ENCODE measurements at places on chromosomes 3 and 15.

- no peak for DNase-seq
Observed at GRCh38 chr3:13894096-13894806, 14.4 kb upstream of the WNT7A start.

DNA sequence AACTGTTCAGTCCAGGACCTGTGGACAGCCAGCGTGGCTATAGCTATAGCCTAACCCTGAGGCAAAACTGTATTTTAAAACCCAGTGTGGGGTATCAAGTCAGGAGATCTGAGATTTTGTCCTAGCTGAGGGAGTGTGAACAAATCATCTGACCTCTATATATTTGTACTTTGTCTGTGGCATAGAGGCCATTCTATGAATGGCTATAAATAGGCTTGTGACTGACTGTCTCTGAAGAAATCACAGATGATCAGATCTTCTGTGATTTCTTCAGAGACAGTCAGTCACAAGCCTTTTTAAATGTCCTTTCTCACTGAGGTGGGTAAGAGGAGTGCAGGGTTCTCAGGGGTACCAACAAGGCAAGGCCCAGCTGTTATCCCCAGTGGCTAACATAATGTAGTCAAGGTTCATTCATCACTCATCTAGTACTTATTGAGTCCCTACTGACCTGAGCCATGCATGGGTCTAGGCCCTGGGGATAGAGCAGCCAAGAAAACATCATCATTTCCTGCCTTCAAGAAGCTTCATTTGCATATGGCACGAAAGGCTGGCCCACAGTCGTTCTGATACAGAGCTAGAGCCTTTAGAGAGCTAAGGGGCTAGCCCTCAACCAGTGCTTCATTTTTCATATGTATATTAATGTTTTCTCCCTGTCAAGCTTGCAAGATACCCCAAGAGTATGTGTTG is 53.3 kb downstream of the TIPARP start:
- no peak for DNase-seq

- no peak for DNase-seq
Observed at GRCh38 chr15:50886611-50887345, 21.7 kb upstream of the AP4E1 start.

GRCh38 chr3:167839460-167840134 is 104.1 kb downstream of the SERPINI1 start:
- no peak for DNase-seq

- DNase-seq, result no peak
Observed at GRCh38 chr3:124810970-124811369, 76.2 kb downstream of the ITGB5 start.

GRCh38 chr3:136995652-136996051 is 37.9 kb downstream of the IL20RB start:
- DNase-seq, result no peak

DNA sequence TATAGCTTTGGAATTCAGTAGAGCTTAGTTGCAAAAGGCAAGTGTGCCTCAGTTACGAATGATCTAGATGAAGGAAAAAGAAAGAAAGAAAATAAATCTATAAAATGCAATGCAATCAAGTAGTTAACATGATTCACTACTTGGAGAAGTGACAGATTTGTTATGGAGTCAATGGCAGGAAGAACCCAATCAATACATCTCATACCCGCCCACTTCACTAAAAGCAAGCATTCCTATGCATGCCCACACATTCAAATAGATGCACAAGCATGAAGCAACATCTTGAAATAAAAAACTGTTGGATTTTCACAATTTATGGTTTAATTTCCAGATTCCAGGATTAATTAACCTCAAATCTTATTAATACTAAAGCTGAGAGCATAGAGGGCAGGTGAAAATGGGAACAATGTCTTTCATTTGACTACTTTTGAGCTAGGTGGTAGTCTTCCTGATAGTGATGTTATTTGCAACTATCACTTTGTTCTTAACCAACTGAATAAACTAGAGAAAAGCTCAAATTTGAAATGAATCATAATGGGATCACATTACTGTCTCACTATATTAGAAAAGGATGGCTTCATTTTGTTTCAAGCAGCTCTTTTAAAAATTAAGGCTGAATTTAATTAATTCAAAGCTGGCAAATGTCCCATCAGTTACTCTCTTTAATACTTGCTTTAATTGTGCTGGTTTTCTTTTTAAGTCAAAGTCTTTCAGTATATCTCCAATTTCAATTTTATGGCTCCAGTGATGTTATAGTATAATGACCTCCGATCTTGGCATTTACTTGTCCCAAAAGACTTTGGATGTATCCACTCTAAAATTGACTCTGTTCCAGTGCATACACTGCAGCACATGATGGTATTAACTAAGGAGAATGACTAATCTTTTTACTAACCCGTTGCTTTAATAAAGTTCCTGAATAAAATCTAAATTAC is 46.7 kb upstream of the CCDC50 start:
- DNase-seq, result no peak

DNA sequence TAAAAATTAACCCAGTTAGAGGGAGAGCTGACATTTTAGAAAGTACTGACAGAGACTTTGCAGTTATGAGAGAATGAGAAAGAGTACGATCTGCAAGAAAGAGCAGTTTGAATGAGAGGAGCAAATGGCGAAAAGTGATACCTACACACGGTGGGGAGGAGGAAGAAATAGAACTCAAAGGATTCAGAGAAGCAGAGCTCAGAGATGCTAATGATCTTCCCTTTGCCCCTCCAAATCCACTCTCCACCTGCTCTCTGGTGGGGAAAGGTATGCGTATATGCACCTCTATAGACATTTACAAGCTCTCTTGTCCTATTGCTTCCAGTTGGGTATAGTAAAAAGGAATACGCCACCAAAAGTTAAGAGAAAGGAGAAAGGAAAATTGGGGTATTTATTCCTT is 123.3 kb upstream of the TTC14 start:
- no peak for DNase-seq

DNA sequence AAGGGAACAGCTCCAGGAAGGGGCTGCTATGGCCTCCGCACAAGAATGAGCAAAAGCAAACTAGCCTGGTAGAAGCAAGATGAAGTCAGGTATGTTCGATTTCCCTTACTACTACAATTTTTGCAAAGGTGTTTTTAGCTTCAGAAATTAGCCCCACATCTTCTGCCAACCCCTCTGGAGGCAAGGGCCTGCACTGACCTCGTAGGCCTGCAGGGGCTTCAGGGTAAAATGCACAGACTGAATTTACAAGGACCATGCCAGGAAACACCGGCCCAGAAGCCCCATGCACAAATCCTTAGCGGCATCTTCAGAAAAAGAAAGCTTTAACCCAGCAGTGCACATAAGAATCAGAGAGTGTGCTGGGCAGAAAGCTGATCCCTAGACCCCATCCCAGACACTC is 53.0 kb downstream of the SLC6A1 start:
- no peak for DNase-seq

DNA sequence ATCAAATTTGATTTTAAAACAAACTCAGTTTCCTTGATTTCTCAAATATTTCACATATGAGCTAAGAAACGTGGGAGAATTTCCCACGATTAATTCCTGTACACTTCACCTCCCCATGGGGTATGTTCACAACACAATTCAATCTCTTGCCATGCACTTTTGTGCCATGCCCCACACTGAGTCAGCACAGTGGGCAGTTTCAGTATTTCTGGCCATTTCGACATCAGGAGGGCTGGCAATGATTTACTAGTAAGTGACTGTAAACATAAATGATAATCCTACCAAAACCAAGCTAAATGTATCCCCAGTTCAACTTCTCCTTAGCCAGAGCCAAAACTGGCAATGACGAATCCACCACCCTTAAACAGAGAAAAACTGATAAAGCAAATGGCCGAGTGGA is 293.6 kb downstream of the FGF12 start:
- DNase-seq, result no peak

DNA sequence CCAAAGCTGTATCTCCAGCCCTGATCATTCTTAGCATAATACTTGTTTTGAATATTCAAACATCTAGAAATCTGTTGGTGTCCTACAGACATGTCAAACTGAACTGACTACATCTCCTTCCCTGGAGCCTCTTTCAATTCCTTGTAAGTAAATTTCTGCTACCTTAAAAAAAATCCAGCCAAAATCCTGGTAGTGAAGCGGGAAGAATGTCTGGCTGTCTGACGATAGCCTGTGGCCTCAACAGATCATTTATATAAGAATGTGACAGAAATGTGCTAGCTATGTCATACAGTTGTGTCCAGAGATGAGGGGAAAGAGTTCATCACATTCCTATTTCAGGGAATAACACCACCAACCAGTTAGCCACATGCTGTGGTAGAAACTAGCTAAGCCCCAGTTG is 18.6 kb upstream of the TM6SF1 start:
- DNase-seq, result no peak

DNA sequence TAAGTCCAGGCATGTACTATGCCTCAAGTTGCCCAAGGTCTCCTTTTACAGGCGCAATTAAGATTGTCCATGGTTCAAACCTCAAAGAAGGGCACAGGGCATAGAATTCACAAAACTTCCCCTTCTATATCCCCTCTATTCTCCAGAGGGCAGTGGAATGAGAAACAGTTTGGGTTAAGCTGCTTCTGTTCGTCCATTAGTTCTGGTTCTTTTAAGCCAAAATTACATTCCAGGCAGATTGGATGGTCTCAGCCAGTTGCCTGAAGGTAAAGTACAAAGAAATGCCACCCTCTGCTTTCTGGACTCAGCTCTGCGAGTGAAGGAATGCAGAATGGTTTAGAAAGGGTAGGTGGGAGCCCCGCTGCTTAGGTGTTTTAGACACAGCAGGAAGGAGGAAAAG is 200.7 kb downstream of the GREM1 start:
- no peak for DNase-seq

GRCh38 chr3:30426293-30426993 is 180.0 kb upstream of the TGFBR2 start:
- DNase-seq, result no peak

DNA sequence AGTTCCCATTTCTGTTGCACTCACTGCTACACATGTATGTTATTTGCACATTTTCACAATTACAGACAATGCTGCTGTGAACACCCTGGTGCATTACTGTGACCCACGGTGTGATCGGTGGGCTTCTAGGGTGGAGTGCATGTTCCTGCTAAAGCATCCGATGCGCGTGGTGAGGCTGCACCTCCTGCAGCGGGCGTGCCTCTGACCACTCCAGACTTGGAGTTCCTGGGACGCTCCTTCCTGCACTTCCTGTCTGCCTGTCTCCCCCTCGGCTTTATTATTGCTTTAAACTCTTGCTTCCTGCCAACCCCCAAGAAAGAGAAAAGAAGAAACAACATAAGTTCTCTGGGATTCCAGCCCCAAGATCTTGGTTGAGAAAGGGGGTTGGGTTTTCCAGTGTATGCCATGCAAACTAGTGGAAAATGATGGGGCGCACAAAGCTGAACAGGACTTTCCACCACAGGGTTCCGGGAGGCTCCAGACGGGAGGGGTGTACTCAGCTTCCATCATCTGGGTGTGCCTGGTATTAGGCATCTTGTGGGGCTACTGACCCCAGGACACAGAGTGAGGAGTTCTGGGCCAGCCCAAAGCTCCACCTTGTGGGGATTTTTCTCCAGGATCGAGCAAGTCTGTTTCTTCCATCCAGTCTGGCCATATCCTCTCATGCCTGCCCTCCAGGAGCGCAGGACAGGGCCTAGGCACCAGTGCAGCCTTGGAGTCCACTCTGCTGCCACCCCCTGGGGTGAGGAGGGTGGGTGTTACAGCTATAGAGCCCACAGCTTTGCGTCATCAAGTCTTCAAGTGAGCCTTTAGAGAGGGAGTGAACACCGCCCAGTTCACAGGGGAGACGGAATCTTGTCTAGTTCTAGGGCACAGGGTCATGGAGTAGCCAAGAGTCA is 11.2 kb downstream of the RPL32 start:
- DNase-seq, result no peak

DNA sequence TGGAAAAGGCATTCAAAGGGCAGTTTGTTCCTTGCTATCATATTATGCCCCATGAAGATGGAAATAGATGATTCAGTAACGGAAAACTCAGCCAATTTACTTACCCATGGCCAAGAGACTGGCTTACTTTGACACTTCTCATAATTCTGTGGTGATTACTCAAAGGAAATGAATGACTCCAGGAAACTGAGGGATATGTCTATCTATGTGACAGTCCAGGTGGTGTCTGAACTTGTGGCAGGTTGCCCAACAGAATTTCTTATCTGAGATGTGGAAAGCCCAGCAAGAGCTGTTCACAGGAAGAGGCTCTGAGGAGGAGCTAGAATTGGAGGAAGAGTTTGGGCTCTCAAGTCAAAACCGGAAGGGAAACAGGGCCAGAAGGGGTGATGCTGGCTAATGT is 91.2 kb downstream of the KCNAB1 start:
- no peak for DNase-seq

- DNase-seq, result no peak
Observed at GRCh38 chr3:158452334-158452733, 118.7 kb upstream of the MLF1 start.

GRCh38 chr15:60044636-60045270 is 40.6 kb downstream of the FOXB1 start:
- DNase-seq, result no peak
